ENCODE measurements at places on chromosomes 11 and 22. TPM values are rescaled to one million over a fixed set of nuclear protein-coding genes. Genes with fewer than 3 reads are reported as not detected.

The VWCE gene
- 5.0 TPM for polyA plus RNA-seq

- peaks cover 53% of the 10 kb centered on the region for H3K36me3 ChIP-seq
- H3K4me3 ChIP-seq: no peak overlapping the region
- peak; percentile 83 for DNase-seq
- H3K27ac ChIP-seq: no peak overlapping the region
- H3K4me1 ChIP-seq: peaks cover 42% of the 10 kb centered on the region
Measured at GRCh38 chr11:47161134-47161854, 15.4 kb downstream of the ARFGAP2 start.

The OSBPL5 gene
- 13.6 TPM for polyA plus RNA-seq

The SERPING1 gene
- polyA plus RNA-seq: 97.7 TPM

DNA sequence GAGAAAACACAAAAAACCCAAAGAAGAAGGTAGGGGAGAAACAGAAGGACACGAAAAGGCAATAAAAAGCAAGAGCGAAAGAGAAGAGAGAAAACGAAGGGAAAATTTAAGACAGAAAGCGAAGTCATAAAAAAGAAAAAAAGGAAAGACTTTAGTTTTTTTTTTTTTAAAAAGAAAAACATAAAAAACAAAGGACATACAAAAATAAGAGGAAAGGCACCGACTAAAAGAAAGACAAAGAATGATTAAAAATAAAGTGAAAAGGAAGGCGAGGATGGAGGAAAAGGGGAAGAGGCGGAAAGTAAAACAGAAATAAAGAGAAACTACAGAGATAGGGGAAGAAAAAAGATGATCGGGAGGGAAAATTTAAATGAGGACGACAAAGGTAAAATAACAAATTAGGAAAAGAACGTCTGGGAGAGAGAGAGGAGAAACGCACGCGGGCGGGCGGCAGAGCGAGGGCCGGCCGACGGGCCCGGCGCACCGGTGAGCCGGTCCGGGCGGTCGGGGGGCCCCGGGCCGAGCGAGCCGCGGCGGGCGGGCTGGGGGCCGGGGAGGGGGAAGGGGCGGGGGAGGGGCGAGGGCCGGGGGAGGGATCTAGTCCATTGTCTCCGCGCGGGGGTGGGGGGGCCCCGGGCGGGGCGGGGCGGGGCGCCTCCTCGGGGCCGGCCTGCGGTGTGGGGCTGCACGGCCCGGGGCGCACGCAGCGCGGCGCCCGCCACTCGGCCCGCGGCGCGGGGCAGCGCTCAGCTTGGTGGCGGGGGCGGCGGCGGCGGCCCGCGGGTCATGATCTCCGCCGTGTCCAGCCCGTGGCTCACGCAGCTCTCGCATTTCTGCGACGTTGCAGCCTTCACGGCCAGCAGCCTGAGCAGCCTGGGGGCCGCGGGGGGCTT is at the start of gene TBX1:
Gene TBX1, plus strand, starts transcription at position 721 of the 893 bp plus-strand sequence. Its CDS starts 66 bp downstream, at position 787.
- peaks cover 7% of the 10 kb centered on the region for H3K36me3 ChIP-seq
- no peak for DNase-seq
- H3K4me1 ChIP-seq: peaks cover 44% of the 10 kb centered on the region
- H3K4me3 ChIP-seq: peak within 1 kb of the TSS; percentile 49
- peak within 1 kb of the TSS; percentile 67 for H3K27ac ChIP-seq
- H3K27me3 ChIP-seq: peaks cover 90% of the 10 kb centered on the region

GRCh38 chr11:65569164-65569972 is 909 bp upstream of the ZNRD2 start:
- DNase-seq: no peak
- peak overlapping the region; percentile 99 for H3K4me3 ChIP-seq

- H3K36me3 ChIP-seq: peaks cover 1% of the 10 kb centered on the region
- H3K27me3 ChIP-seq: peaks cover 57% of the 10 kb centered on the region
- H3K4me1 ChIP-seq: peaks cover 26% of the 10 kb centered on the region
- H3K4me3 ChIP-seq: peak overlapping the region; percentile 21
Measured at GRCh38 chr11:75429902-75430713, 2.9 kb downstream of the KLHL35 start.

GRCh38 chr11:33899400-33900037 is 7.6 kb upstream of the LMO2 start:
- H3K4me1 ChIP-seq: peaks cover 19% of the 10 kb centered on the region
- no peak overlapping the region for H3K4me3 ChIP-seq
- no peaks in the 10 kb centered on the region for H3K27me3 ChIP-seq
- peak; percentile 96 for DNase-seq

The MYOD1 gene
- polyA plus RNA-seq: 93.1 TPM

The MMP1 gene
- 0.25 TPM for polyA plus RNA-seq

The GLB1L3 gene
- polyA plus RNA-seq: not detected

DNA sequence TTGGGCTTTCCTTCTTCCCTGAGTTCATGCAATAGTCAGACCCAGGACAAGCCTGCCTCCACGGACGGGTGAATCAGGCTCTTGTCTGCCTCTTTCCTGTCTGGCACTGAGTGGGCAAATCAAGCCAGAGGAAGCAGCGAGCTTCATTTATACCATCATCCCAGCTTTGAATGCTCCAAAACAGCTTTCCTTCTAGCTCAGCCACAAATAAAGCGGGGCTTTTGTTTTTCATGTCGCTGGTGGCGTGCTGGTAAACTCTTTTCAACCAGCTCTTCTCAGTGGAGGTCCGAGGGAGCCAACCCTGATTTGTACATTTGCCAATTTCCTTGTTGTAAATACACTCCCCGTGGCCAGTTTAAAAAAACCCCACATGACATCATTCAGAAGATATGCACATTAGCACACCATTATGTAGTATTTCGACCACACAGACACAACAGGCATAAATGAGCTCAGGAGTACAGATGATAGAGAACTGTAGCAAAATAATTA is 8.6 kb downstream of the C11orf91 start:
- H3K27ac ChIP-seq: peak overlapping the region; percentile 88
- H3K36me3 ChIP-seq: no peaks in the 10 kb centered on the region
- peaks cover 29% of the 10 kb centered on the region for H3K4me1 ChIP-seq
- no peak overlapping the region for H3K4me3 ChIP-seq
- H3K27me3 ChIP-seq: no peaks in the 10 kb centered on the region

DNA sequence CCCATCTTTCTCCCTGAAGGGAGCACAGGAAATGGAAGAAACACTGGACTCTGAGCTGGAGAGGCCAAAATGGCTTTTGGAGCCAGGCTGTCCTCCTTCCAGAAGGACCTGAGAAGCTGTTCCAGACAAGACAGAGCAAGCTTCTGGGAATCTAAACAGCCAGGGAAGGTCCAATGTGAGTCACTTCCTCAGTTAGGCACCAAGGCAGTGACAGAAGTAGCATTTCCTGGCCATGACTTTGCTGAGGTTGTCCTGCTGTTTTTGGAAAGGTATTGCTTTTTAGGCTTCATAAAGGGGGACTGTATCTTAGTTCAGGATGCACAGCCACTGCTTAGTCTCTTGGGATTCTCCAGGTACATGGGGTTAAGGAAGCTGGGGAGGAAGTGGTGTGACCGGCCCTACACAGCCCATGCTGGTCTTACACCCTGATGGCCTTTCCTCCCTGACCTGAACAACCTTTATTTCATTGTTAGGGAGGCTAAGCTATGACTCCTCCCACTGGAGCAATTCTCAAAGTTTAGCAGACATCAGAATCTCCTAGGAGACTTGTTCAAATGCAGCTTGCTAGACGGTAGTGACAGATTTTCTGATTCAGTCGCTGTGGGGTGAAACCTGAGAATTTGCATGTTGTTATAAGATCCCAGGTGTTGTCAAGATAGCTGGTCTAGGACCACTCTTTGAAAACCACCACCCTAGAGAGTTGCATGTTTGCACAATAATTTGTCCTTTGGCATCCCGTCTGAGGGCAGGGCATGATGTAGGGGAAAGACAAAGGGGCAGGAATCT is 6.8 kb upstream of the INSC start:
- peaks cover 4% of the 10 kb centered on the region for H3K4me1 ChIP-seq
- H3K4me3 ChIP-seq: no peak overlapping the region
- H3K27ac ChIP-seq: no peak overlapping the region
- no peaks in the 10 kb centered on the region for H3K36me3 ChIP-seq
- no peaks in the 10 kb centered on the region for H3K27me3 ChIP-seq
- no peak for DNase-seq

GRCh38 chr11:30002157-30002785 is 14.6 kb downstream of the KCNA4 start:
- H3K27me3 ChIP-seq: no peaks in the 10 kb centered on the region
- H3K36me3 ChIP-seq: no peaks in the 10 kb centered on the region
- H3K4me3 ChIP-seq: no peak overlapping the region
- H3K27ac ChIP-seq: no peak overlapping the region
- no peaks in the 10 kb centered on the region for H3K4me1 ChIP-seq
- no peak for DNase-seq

The IL10RA gene
- 4.7 TPM for polyA plus RNA-seq

DNA sequence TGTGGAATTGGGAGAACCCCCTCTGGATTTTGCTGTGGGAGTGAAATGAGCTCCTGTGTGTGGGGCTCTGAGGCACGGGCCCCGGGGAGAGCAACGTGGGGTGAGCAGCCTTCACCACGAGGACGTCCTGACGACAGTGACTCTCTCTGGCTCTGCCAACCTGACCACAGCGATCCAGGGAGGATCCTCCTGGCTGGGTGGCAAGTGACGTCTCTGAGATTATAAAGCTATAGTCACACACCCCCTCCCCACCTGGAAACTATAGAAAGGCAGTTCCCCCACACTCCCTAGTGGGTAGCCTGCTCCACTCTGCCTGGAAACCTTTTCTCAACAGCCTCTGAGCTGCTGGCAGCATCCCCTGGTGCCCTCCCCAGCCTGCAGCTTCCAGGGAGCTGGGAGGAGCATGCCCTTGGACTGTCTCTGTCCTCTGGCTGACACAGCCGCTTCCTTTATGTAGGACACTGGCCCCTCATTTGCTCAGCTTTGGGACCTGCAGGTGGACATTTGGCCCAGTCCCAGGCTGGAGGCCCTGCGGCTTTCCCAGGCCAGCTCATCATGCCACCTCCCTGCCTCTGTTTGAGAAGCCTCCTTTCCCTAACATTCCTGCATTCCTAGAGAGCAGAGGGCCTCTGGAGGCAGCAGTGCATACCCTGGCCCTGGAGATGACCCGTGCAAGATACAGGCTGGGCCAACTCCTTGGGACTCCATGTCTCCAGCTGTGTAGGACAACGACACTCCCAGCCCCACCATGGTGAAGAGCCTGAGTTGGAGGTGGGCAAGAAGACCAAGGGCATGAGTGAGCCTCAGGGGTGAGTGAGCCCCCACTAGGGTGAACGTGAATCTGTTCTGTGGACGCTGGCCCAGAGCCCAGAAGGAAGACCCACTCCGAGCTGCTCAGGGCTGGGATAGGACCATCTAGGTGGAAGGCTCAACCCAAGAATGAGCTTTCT is 314.0 kb downstream of the NTM start:
- H3K4me1 ChIP-seq: peaks cover 7% of the 10 kb centered on the region
- no peak for DNase-seq
- H3K36me3 ChIP-seq: no peaks in the 10 kb centered on the region

Data from muscle of leg (tissue), 16 donors.